ENCODE measurements at places on chromosomes 1 and 21.

- DNase-seq: no peak
These were observed 33.8 kb downstream of the TMCO1 start for GRCh38 chr1:165734906-165735305.

DNA sequence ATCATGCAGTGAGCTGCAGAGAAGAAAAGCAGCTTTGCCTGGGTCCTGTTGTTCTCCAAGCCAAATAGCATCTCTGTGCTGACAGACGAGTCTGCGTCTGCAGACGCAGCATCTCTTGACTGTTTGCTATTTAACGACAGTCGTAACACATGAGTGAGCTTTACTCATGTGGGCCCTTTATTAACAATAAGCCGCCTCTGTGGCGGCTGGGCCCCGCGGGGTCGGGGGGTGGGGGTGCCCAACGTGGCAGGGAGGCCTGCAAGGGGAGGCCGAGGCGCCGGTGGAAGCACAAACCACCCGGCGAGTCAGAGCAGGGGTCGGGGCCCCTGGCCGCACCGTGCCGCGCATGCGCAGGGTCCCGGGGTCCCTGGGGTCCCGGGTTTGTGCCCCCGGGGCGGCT is 435.1 kb downstream of the KIF26B start:
- no peak for DNase-seq

DNA sequence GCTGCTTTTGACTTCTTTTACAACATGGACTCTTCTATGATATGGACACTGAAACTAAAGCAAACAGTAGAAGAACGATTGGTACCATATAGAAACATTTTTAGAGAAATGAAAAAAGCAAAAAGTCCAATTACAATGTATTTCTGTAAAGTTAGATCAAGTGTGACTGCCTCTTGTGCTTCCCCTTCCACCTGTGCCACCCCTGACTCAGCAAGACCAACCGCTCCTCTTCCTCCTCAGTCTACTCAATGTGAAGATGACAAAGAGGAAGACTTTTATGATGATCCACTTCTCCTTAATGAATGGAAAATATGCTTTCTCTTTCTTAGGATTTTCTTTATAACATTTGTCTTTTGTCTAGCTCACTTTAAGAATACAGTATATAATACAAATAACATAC is 66.9 kb downstream of the PHTF1 start:
- no peak for DNase-seq

- no peak for DNase-seq
These were observed 79.0 kb downstream of the APP start for GRCh38 chr21:26091480-26092018.

DNA sequence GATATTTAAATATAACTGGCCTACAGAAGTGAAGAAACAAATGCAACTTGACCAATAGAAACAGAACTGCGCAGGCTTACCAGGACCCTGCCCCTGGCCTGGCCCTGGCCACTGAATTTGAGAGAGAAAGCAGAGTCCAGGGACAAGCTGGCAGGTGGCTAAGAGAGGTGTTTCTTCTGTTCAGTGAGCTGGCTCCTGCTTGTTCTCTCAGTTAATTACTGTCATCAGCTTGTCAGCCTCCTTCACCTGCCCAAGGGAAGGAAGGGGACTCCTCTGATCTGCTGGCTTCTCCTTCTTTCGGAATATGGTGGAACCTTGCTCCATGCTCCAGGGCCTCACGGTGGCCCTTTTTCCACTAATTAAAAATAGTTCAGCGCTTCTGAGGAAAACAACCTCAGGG is 388.4 kb downstream of the DISC1 start:
- DNase-seq: no peak

GRCh38 chr1:202692959-202693555 is 17.2 kb downstream of the SYT2 start:
- peak; percentile 72 for DNase-seq

GRCh38 chr1:40039245-40039756 is 1.2 kb upstream of the CAP1 start:
- DNase-seq: no peak

- no peak for DNase-seq
These were observed 124.2 kb downstream of the LIPI start for GRCh38 chr21:14086553-14086952.
